Stimulated activated CD4-positive, alpha-beta T cell treated with anti-CD3 and anti-CD28 coated beads, Interleukin-15, amount 100 ng/mL, for 1 hour (primary cell): ENCODE measurements at places on chromosomes 1 and 21.

DNA sequence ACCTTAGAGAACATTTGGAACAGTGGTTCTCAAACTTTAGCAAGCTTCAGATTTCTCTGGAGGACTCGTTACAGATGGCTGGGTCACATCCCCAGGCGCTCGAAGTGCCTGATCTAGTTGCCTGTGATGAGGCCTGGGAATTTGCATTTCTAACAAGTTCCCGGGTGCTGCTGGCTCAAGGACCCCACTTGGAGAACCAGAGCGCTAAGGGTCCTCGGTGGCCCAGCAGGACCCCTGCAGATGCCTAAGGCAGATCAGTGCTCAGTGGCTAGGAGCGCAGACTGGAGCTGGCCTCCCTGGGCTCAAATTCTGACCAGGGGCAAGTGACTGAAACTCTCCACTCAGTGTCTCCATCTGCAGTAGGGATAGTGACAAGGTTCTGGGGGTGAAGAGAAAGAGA is 208.2 kb downstream of the DYRK1A start:
- DNase-seq, result no peak

- DNase-seq, result no peak
Measured at GRCh38 chr1:33634143-33634542, 161.7 kb downstream of the ZSCAN20 start.

DNA sequence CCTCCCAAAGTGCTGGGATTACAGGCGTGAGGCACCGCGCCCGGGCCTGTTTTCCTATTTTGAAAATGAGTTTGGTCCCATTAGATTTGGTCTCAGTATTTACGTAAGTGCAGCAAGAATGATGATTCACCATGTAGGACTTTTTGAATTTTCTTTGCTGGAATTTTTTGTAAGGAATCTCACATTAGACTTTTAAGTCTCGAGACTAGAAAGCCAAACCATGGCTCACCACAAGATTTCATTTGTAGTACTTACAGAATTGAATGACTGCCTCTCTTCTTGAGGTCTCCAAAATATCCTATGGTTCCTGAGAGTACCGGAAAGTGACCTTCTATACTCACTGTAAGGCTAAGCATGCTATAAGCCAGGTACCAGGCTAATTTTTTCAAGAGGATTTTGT is 325 bp downstream of the OR14A2 start:
- no peak for DNase-seq

- no peak for DNase-seq
Measured at GRCh38 chr1:39230261-39231190, 26.0 kb downstream of the MACF1 start.

DNA sequence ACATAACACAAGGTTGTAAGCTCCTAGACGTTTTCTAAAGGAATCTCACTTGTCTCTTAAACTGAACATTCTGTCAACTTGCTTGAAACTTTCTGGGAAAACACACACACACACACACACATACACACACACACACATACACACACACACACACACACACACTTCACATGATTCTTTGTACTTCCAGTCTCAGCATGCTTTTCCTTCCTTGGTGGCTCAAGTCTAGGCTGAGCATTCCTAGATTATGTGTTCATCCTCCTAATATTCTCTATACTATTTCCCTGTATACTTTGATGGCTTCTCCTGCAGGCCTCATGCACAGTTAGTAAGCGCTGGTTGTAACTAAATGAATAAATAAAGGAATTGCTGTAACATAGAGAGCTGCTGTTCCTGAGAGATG is 372.1 kb downstream of the PTPRC start:
- DNase-seq, result no peak

GRCh38 chr1:244651956-244652622 is 837 bp upstream of the DESI2 start:
- DNase-seq, result no peak

DNA sequence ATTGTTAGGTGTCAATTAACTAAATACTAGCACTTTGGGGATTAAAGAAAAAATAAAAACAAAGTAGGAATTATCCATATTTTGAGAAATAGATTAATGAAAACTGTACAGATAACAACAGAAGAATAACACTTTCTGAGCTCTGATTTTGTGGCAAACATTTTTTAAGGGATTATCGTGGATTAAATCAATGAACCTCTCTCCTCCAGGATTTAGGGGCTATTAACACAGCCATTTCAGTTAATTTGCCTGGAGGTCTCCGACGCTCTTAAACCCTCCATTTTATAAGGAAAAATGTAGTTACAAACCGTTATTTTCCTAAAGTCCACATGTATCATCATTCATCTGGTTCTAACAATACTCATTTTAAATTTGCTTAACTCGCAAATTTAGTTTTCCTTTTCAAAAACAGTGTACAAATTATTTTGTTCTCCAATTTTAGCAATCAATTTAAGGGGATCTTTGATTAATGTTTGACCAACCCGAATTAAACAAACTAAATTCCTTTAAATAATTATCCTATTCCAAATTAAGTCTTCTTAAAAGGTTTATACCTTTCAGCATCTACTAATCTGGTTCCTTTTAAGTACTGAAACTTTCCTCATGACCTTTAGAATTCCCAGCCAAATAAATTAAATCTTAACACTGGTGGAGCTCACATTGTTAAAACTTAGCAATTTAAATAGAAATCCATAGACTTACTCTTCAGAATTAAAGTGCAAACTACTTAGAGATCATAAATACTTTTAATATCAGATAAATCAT is 30.7 kb upstream of the RNF187 start:
- no peak for DNase-seq

DNA sequence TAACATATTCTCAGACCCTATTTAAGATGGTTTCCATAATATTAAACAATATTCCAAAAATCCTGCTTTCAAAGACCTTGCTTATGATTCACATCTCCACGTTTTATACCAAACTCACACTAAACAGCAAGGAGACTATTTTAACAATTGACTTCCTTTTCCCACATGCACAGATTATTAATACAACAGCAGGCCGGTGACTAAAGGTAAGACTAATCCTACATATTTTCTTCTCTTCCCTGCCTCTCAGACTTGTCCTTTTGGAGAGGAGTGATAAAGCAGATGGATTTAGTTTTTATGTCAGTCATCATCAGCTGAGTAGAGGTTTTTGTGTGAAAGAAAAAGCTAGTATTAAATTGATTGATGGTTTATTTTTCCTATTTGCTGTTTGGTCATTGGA is 400.6 kb downstream of the NTNG1 start:
- no peak for DNase-seq

DNA sequence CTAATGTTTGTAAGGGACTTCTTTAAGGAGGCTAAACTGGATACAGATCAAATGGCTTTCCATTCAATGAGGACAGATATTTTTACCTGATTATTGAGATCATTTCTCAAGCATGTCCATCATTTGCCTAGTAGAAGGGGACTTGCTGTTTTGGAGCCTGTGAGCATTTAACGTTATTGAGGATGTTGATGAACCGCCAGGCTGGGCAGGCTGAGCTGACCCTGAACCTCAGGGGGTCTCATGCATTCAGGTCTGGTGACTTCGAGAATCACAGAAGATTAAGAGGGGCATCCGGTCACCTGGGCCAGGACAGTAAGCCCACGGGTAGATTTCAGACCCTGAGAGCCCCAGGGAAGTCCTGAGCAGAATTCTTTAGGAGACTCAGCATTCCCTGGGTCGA is 63.1 kb downstream of the BACE2 start:
- DNase-seq, result no peak

- DNase-seq, result no peak
Measured at GRCh38 chr1:5796028-5796427, 196.2 kb downstream of the NPHP4 start.

GRCh38 chr1:43381612-43382011 is 8.0 kb downstream of the MED8 start:
- no peak for DNase-seq

DNA sequence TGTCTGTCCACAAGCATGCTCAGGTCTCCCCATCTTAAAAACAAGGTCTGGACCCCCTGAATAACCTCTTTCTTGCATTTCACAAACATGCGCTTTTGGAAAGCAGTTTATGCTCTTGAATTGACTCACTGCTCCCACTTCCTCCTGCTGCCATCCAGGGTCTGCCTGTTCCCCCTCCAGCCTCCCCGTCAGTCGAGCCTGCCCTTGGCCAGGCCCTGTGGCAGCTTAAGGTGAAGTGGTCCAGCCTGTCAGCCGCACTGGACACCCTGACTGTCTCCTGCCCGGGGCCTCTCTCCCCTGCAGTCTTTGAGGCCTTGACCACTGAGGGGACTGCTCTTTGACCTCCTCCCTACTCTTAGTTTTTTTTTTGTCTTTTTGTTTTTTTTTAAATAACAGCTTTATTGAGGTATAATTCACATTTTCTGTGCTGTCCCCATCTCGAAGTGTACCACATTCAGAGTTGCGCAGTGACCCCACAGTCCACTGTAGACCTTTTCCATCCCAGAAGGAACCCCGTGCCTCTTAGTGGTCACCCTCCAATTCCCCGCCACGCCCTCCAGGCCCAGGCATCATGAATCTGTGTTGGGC is 18.3 kb downstream of the GPR137B start:
- no peak for DNase-seq
